Adipocyte (in vitro differentiated cells): ENCODE measurements at places on chromosomes 2 and 18.
A peak's percentile ranks its signal among the peaks of the same experiment; 100 is the strongest.

- peak; percentile 64 for DNase-seq
These were observed 127.5 kb upstream of the MMADHC start for GRCh38 chr2:149715005-149715592.

DNA sequence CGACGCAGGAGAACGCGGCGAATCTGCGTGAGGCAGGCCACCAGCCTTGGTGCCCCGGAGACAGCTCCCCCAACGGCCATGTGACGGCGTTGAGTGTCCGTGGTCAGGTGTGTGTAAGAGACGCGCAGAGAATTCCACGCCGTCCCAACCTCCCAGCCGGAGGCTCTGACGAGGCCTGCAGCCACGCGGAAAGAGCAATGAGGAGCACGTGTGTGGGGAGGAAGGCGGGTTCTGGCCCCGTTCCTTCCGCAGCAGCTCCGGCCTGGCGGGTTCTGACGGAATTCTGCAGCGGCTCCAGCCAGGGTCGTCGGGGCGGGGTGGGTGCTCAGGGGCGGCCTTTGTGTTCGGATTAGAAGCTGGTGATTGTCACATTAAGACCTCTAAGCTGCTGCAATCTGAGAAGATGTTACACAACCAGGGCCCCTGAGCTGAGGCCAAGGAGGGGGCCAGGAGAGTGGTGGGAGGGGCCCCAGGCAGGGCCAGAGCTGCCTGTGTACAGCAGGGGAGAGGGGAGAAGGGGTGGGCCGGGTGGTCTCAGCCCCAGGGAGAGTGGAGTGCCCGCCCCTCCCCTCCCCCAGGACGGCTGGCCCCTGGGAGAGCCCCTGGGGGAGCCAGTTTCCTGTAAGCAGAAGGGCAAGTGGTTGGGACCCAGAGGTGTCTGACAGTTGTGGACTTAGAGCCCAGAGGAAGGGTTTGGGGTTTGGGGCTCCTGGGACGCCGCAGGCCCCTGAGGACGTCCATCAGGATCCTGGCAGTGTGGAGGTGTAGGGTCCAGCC lies 5.1 kb upstream of the GAL3ST2 start:
- DNase-seq: peak; percentile 74

DNA sequence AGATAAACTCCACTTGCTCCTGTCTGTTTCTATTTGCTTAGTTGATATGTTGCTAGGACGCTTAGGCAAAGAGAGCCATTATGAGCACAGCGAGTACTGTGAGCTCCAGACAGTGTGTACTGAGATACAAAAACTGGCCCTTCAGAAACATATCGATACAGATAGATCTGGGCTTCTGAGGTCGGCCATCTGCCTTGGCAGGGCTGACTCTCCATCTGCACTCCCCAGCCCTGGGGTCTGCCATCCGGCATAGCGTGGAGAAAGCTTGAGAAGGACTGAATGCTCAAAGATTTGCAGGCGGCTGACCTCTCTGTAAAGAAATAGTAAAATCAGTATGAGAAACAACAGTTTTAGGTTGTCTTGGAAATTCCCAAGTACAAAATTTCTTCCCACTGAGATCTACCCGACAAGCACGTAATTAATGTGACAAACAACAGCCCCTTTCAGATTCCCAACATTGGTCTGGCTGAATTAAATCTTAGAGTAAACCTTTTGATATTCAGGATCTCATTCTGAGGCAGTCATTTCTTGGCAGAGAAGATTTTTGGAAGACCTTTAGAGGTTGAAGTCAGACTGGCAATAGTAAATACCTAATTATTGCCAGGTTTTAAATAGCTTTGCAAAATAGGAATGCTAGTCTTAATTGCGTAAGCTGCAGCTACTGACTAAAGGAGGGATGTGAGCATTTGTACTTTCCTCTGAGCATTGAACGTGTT lies 127.4 kb downstream of the CHST9 start:
- no peak for DNase-seq

DNA sequence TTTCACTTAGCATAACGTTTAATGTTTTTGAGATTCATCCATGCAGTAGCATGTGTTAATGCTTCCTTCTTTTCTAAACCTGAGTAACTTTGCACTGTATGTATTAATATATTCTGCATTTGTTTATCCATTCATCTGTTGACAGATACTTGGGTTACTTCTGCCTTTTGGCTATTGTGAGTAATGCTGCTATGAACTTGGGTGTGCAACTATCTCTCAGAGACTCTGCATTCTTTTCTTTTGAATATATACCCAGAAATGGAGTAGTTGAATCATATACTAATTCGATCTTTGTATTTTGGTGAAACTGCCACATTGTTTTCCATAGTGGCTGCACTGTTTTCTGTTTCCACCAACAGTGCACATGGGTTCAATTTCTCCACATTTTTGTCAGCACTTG lies 128.3 kb downstream of the SH3BP4 start:
- peak; percentile 39 for DNase-seq

DNA sequence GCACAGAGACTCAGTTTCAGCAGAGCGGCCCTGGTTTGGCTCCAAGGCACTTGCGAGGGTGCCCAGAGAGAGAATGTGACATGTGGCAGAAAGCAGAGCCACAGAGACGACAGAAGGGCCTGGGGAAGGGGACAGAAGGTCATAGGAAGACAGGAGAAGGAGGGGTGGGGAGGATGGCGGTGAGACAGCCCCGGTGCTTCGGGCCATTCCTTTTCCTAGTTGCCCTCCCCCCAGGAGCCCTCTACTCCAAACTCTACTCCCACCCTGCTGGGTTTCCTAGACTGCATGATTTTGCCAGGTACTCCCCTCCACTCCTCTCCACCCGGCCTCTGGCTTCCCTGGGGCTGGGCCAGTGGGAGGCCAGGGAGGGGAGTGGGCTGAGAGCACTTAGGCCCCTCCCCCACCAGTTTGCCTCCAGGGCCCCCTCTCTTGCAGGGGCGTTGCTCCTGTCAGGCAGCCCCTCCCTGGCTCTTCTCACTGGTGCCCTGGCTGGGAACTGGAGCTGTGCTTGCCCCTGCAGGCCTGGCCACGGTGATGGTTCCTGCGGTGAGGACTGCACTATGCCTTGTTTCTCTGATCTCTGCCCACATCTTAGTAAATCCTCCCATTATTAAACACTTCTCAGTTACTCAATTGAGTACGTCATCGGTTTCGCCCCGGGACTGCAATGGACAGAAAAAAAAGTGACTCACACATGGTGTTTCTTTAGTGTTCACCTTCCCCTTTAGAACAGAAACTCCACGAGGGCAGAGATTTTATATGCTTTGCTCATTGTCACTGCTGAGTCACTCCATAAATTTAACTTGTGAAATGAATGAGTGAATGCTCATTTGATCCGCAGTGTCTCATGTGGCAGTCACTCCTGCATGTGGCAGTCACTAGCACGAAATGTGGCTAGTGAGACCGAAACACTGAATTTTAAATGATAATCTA lies 58.7 kb upstream of the SP3 start:
- DNase-seq: peak; percentile 74

DNA sequence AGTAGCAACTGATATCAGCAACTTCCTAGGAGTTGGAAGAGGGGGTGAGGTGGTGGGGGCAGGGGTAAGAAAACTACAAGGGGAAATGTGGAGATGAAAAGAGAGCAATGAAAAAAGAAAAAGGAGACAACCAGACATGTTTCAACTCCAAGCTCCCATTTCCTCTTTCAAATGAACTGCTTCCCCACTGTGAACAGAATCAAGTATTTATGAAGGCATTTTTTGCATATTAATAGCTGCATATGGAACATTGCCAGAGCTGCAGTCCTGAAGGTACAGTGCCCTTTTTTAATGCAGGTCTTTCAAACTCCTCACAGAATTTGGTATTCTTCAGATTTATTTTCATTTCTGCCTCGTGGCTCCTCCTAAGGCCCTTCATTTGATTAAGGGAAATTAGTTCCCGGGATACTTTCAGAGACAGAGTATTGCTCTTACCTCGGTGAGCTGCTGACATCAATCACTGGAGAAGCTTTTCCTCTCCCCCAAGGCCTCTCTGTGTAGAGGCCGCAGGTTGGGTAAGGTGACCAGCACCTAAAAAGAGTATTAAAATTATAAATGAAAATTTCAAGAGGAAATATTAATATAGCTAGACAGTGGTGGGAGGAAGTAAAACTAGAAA lies 68.4 kb downstream of the KIAA2012 start:
- DNase-seq: no peak
